NCI-H524 (cell line): ENCODE measurements at places on chromosomes 7 and 10.

DNA sequence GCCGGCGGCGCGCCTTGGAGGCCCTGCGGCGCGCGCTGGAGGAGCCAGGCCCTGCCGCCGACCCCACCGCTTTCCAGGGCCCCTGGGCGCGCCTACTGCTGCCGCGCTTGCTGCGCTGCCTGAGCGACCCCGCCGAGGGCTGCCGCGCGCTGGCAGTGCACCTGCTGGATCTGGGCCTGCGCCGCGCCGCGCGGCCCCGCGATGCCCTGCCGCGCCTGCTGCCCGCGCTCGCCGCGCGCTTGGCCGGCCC lies 280 bp downstream of the DNAAF5 start:
- DNase-seq = no peak

GRCh38 chr10:71996592-71997371 lies 32.6 kb downstream of the CHST3 start:
- no peak for DNase-seq

- no peak for DNase-seq
Observed at GRCh38 chr7:148503900-148504487, 86.6 kb upstream of the C7orf33 start.

- DNase-seq = no peak
Observed at GRCh38 chr7:36602934-36603887, 121.1 kb downstream of the AOAH start.

DNA sequence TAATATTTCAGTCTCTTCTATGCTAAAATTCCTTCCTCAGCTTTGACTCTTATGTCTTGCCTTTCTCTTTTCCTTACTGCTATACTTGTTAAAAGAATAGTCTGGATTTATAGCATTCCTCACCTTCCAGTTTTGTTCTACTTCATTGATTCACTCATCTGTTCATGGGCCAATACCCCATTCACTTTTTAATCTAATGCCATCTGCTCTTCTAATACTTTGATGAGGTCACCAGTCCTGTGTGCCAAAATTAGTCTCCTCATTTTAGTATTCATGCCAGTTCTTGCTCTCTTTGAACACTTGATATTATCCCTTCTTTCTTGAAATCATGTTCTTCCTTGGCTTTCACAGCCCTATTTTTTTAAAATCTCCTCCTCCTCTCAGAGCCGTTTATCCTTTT lies 19.3 kb downstream of the STK17A start:
- DNase-seq = peak; percentile 10

GRCh38 chr10:57723305-57723704 lies 544.4 kb downstream of the IPMK start:
- no peak for DNase-seq

- DNase-seq = no peak
Observed at GRCh38 chr10:110163192-110163773, 44.1 kb upstream of the MXI1 start.

DNA sequence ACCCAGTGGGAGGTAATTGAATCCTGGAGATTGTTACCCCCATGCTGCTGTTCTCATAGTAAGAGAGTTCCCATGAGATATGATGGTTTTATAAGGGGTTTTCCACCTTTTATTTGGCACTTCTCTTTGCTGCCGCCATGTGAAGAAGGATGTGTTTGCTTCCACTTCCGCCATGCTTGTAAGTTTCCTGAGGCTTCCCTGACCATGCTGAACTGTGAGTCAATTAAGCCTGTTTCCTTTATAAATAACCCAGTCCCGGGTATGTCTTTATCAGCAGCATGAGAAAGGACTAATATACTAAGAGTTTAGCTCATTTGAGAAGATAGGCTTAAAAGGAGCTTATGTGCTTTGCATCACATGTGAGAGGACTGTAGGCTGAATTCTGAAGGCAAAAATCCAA lies 29.3 kb downstream of the TMEM248 start:
- no peak for DNase-seq

- DNase-seq = peak; percentile 23
Observed at GRCh38 chr7:82445271-82445670, 1.7 kb upstream of the CACNA2D1 start.

DNA sequence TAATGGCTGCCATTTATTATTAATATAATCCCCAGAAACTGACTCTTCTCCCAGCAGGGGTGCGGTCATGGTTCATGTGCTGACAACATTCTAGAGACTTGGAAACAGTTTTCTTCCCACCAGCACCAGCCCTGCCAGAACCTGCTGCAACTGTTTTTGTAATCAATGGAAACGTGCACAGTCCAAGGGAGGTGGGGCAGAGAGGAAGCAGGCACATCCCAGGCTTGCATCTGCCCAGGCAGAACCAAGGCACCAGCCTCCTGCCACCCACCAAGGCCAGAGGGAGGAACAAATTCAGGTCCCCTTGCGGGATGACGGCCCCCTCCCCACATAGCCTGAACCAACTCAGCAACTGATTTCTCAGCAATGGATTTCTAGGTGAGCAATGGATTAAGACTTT lies 119.0 kb downstream of the OAT start:
- no peak for DNase-seq
